AG09309 (cell line): ENCODE measurements at places on chromosomes 7 and 10.

- no peak for DNase-seq
Observed at GRCh38 chr10:44971434-44971833, 7.2 kb downstream of the DEPP1 start.

GRCh38 chr7:140203556-140203955 lies 26.8 kb upstream of the KDM7A start:
- no peak for DNase-seq

GRCh38 chr7:134755422-134756022 lies 23.9 kb upstream of the CALD1 start:
- no peak for DNase-seq

DNA sequence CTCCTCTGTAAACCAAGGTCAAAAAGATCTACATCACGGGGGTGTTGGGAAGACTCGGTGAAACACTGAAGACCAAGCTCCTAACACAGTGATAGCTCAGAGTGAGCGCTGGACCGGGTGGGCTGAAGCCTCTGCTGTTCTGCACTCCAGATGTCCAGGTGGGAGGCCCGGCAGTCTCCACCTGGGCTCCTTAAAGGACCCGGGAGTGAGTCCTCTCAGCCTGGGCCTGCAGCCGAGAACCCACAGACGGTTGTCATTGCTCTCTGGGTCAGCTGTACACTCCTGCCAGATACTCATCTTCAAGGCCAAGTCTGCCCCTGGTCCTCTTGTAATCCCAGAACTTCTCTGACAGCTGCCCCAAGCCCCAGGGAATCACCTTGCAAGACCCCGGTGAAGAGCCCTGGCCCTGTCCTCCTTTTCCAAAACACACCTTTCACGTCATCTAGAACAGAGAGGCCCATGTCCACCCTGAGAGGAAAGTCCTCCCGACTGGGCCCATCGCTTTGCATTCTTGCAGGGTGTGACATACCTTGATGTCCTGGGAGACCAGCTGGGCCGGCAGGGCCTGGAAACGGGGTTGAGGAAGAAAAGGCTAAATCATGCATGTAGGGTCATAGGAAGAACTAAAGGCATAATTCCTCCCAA lies 43.7 kb downstream of the COL17A1 start:
- no peak for DNase-seq

- DNase-seq, result no peak
Observed at GRCh38 chr7:117982071-117983055, 109.1 kb upstream of the CTTNBP2 start.

- no peak for DNase-seq
Observed at GRCh38 chr7:40507166-40507565, 372.4 kb downstream of the SUGCT start.

- no peak for DNase-seq
Observed at GRCh38 chr10:7817984-7818294, 366 bp upstream of the TAF3 start.

DNA sequence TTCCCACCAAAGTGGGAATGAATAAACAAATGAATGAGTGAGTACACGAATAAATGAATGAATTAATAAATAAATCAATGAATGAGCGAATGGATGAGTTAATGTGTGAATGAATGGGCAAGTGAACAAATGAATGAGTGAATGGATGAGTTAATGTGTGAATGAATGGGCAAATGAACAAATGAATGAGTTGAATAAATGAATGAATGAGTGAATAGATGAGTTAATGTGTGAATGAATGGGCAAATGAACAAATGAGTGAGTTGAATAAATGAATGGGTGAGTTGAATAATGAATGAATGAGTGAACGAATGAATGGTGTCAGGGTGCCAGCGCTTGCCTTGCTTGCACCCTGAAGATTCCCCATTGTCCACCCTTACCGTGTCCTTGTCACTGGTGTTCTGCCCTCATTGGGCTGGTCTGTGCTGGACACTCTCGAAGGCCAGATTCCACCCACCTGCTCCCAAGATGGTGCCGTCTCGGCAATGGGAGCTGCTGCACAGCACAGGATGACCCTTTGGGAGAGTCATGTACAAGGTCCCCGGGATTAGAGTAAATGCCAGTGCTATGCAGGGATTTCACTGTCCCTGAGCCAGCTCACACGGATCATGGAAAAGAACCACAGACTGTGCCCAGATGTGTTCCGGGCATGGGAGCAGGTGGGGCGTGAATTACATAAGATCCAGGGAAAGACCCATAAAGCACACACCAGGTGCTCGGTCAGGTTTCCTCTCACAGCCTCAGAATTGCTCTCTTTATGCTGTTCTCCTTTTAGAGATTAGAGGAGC lies 83.2 kb downstream of the CAMK1D start:
- no peak for DNase-seq

DNA sequence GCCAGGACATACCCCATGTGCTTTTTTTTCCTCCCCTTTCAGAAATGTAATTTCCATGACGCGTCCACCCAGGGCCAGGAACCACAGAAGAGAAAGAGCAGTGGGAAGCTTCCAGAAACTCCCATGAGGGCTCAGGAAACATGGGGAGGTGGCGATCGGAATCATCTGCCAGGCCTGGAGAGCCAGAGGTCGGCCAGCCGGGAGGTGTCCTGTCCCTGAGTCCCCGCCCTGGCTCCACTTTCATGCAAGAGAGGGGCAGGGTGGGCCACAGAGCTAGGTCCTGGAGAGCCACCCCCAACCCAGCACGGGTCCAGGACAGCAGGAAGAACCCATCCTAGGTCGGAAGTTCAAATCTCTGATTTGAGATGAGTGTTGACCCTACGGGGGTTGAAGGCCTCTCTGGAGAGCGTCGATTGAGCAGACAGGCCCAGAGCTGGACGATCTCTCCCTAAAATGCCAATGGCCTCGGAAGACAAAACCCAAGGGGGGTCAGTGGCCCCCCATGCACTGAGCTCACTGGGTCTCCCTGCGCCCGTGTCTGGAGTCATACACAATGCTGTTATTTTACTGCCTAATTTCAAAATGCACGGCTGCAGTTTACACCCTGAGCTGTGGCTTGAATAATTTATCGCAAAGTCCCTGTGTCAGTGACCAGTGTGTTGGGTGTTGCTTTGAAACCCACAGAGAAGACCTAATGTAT lies 594.1 kb downstream of the PTPRN2 start:
- no peak for DNase-seq

GRCh38 chr7:98294798-98295382 lies 13.4 kb downstream of the BRI3 start:
- DNase-seq, result no peak

GRCh38 chr10:128657548-128657947 lies 531.3 kb upstream of the MKI67 start:
- no peak for DNase-seq

DNA sequence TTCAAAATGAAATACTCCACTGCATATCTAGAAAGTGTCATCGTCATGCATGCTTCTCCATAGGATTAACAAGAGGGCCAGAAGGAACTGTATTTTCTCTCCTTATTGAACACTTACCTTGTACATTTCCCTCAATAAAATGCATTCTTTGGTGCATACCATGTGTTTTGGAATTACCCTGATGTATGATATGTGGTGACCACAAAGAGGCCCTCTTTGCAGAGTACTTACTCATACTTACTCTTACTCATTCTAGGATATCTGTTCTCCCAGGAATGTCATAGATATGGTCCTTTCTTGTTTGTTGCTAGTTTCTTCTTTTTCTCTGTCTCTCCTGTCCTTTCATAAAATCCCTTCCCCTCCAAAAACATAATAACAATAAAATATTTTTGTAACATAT lies 1087.1 kb upstream of the POT1 start:
- DNase-seq, result no peak

DNA sequence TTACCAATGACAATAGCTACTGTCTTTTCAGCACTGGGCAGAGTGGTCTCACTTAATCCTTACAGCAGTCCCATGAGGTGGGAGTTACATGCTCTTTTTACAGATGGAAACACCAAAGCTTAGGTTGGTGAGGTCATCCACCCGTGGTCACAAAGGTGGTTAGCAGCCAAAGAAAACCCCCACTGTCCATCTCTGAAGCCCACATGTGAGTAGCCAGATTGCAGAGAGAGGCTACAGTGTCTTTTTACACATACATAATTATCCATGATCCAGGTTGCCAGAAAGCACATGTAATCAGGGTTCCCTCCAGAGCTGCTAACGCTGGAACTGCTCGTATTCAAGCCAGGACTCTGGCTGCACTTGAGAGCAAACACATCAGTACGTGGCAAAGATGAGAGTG lies 24.6 kb upstream of the ANKRD2 start:
- DNase-seq, result no peak

- DNase-seq, result no peak
Observed at GRCh38 chr7:128404143-128404681, 5.6 kb downstream of the IMPDH1 start.

DNA sequence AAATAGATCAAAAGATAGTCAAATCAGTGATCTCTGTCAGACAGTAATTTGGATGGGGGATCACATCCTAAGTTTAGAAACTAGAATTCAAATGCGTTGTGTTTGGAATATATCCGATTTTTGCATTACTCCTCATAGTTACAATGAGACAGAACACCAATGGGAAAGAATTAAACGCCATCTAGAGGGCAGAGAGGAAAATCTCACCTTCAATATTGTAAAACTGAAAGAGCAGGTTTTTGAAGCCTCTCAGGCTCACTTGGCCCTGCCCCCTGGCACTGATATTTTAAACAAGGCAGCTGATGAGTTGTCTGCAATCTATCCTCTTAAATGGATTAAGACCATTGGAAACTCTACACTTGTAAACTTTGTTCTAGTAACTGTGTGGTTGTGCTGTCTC lies 17.7 kb downstream of the FRG2B start:
- DNase-seq, result peak; percentile 5

- no peak for DNase-seq
Observed at GRCh38 chr10:29472301-29473086, 162.3 kb downstream of the SVIL start.

GRCh38 chr7:152527610-152528032 lies 91.8 kb upstream of the KMT2C start:
- DNase-seq, result no peak

- no peak for DNase-seq
Observed at GRCh38 chr7:69994886-69995542, 396.7 kb downstream of the AUTS2 start.

GRCh38 chr10:66378117-66378876 lies 547.5 kb upstream of the LRRTM3 start:
- DNase-seq, result no peak
